ENCODE measurements at places on chromosomes 3 and 15. TPM values are rescaled to one million over a fixed set of nuclear protein-coding genes. Genes with fewer than 3 reads are reported as not detected.

DNA sequence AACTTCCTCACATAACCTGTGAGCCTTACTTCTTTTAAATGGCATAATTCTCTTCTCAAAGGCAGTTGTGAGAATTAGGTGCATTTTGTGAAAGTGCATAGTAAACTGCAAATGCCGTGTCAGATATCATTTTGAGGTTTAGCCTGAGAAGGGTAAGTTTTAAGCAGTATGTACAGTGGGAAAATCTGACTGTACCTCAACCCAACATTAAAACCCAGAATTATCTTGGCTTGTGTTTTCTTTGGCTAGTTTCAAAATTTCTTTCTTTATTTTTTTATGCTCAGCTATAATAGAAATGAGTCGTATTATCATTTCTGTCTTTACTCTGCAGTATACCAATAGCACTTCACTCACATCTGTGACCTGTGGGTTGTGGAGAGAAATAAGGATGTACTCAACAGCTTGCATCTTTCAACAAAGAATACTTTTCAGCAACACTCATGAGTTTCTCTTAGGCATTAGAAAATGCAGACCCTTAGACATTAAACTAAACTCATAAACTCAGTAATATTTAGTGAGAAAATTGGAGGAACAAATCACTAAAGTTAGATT is 65.7 kb downstream of the RASA2 start:
- no peak for DNase-seq
- H3K27me3 ChIP-seq = no peaks in the 10 kb centered on the region
- peaks cover 48% of the 10 kb centered on the region for H3K36me3 ChIP-seq
- peaks cover 48% of the 10 kb centered on the region for H3K4me1 ChIP-seq
- H3K4me3 ChIP-seq = peak overlapping the region; percentile 29
- peak overlapping the region; percentile 88 for H3K27ac ChIP-seq

Gene CCDC54
- not detected for total RNA-seq

Gene PRR20G
- not detected for total RNA-seq

Gene SMAD6
- total RNA-seq = 0.10 TPM

Gene ZBTB20
- 3.5 TPM for total RNA-seq

Gene PDZRN3
- not detected for total RNA-seq

All from activated naive CD8-positive, alpha-beta T cell treated with anti-CD3 and anti-CD28 coated beads for 36 hours (primary cell).